ENCODE measurements at places on chromosomes 1 and 21. TPM values are rescaled to one million over a fixed set of nuclear protein-coding genes. Genes with fewer than 3 reads are reported as not detected.

Gene FCRLB
- total RNA-seq = 2.6 TPM

Gene OR2T33
- total RNA-seq = not detected

Gene PCBP3
- 1.3 TPM for total RNA-seq

Gene GPA33
- total RNA-seq = not detected

Gene RNU1-4
- total RNA-seq = under 0.01 TPM

GRCh38 chr21:44304877-44305293, 5.0 kb downstream of the PFKL start:
- no peak for DNase-seq

GRCh38 chr1:39153684-39154083, 50.8 kb upstream of the MACF1 start:
- no peak for DNase-seq

- DNase-seq = no peak
Measured at GRCh38 chr1:91797164-91797563, 88.8 kb downstream of the TGFBR3 start.

DNA sequence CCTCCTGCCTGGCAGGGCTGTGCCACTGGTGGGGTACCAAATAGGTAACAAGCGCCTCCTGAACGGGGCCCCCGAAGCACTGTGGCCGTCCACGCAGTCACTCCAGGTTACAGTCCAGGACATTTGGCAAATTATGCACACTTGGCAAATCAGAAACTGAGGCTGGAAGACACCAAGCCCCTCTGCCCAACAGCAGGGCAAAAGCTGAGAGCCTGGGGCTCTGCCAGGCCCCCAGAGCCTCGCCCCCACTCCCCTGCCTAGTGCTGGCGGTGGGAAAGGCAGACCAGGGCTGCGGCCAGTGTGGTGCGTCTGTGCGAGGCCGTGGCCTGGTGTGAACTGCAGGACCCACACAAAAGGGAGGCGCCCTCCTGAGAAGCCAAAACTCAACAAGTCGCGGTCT, 9.4 kb downstream of the PANK4 start:
- no peak for DNase-seq

DNA sequence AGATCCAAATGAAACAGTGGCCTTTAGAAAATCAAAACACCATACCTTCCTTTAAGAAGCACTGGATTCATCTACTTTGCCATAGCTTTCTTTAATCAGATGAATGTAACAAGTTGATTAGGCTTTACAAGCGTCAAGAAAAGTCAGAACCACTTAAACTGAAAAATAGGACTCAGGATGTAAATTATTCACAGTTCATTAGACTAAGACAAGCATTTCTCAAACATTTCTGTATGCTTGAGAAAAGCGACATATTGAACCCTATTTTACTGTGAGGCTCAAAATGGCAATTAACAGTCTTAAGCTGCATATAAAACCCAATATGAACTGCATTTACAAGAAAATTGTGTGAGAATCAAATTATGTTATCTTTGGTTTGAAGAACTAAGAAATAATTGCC, 256.7 kb upstream of the SNX7 start:
- DNase-seq = no peak

GRCh38 chr21:41009398-41010100, 158.4 kb upstream of the BACE2 start:
- no peak for DNase-seq

GRCh38 chr1:167219646-167220536, 795 bp upstream of the POU2F1 start:
- no peak for DNase-seq

DNA sequence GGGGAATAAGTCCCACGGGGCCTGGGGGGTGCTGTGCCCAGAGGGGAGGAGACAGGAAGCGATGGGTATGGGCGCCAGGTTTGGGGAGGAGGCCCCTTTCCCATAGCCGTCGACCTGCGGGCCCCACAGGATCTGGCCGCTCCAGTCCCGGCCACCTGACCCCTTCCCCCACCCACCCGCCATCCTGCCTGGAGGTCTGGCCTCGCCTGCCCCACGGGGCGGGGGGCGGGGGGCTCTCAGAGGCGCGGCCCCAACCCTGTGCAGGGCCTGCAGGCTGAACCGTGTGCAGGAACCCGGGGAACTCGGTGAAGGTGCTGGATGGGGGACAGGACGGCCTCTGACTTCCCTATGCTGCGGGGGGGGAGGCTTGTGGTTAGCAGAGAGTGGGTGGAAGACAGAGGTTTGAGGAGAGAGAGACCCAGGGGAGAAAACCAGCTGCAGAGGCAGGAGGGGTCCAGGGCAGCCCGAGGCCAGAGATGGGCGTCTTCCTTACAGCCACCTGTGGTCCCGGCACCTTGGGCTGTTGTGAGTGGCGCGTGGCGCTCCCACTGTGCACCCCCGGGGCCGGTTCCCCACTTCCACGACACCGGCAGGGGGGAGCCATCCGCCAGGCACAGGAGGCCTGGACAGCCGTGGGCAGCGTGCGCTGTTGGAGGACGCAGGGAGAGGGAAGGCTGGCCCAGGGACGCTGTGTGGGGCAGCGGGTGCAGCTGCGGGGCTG, 2.5 kb upstream of the TNFRSF18 start:
- DNase-seq = no peak

- DNase-seq = no peak
Measured at GRCh38 chr1:244659694-244660093, 6.8 kb downstream of the DESI2 start.

DNA sequence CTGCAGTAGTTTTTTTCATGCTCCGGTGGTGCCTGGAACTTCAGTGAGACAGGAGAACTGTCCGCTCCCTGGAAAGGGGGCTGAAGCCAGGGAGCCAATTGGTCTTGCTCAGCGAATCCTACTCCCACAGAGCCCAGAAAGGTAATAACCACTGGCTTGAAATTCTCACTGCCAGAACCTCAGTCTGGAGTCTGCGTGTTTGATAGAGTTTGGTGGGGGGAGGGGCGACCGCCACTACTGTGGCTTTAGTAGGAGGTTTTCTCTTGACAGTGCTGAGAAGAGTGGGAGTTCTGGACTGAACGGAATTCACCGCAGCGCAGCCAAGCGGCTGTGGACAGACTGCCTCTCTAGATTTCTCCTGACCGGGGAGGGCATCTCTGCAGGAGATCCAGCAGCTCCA, 8.0 kb upstream of the OR2M3 start:
- no peak for DNase-seq

DNA sequence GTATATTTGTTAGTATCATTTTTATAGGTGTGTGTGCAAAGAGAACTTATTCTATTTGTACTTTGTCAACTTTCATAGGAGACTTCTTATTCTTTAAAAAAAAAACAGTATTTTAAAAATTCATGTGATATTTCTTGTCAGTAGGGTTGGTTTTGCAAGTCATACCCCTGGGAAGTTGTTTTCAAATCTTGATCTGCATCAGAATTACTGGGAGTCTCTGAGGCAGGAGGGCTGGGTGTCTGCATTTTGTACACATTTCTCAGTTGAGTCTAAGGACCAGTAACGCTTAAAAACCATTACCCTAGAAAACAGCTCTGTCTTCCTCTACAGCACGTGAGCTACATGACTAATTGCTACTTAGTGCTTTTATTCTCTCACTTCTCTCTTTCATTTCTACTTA, 76.0 kb upstream of the CTTNBP2NL start:
- DNase-seq = no peak

GRCh38 chr1:17272646-17273045, 23.7 kb downstream of the PADI3 start:
- DNase-seq = no peak
